ENCODE measurements at places on chromosomes 16 and 17.

DNA sequence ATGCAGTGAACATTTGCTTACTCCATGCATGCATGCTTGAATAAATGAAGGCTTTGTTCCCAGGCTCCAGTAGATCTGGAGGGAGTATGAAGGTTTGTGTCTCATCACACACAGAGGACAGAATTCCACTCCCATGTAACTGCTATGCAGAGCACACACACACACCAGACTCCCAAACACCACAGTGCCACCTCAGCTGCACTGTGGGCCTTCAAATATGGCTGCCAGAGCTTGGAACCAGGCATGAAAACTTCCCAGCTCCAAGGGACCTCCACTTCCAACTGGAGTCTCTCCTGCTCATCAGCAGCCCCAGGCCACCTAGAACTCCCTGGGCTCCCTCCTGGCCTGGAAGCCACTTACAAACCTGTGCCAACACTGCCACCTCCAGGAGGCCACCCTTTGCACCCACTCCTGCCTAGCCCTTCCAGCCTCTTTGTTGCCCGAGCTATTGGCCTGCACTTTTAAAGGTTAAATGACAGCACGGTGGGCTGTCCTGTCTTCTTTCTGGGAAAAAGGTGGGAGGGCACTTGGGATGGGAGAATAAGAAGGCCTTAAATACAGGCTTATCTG is 151.2 kb downstream of the ZNF423 start:
- DNase-seq: no peak

GRCh38 chr17:75845933-75846691 is 1.9 kb upstream of the UNC13D start:
- no peak for DNase-seq

GRCh38 chr16:28910086-28911031 is 14.7 kb downstream of the RABEP2 start:
- DNase-seq: no peak

DNA sequence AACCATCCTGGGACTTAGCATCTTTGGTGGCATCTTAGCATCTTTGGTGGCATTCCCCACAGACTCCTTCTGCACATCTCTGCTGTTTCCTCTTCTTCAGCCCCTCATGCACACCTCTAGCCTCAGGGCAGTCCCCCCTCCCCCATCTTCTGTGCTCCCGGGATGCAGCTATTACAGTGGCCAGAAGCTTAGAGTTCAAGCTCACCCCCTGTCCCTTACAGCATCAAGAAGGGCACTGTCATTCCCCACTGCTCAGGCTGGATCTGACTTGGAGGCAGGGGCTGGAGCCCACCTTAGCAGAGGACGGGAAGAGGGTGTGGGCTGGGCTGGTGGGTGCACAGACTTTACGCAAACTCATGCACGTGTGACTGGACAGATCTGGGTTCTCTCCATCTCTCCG is 650 bp downstream of the EPN3 start:
- no peak for DNase-seq

DNA sequence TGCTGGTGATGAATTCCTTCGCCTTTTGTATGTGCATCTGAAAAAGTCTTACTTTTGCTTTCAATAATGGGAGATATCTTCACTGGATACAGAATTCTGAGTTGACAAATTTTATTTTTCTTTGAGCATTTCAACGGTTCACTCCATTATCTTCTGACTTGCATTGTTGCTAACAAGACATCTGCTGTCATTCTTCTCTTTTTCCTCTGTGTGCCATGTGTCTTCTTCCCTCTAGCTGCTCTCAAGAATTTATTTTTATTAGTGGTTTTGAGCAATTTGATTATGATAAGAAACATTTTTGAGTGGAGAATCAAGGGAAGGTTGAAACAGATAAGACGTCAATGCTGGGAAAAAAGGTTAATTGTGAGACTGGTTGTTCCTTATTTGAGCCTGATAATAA is 471.8 kb downstream of the CDH13 start:
- DNase-seq: no peak

GRCh38 chr17:36717088-36717487 is 115.7 kb downstream of the MRM1 start:
- no peak for DNase-seq

- no peak for DNase-seq
These were observed 13.7 kb downstream of the MXRA7 start for GRCh38 chr17:76696763-76697701.

DNA sequence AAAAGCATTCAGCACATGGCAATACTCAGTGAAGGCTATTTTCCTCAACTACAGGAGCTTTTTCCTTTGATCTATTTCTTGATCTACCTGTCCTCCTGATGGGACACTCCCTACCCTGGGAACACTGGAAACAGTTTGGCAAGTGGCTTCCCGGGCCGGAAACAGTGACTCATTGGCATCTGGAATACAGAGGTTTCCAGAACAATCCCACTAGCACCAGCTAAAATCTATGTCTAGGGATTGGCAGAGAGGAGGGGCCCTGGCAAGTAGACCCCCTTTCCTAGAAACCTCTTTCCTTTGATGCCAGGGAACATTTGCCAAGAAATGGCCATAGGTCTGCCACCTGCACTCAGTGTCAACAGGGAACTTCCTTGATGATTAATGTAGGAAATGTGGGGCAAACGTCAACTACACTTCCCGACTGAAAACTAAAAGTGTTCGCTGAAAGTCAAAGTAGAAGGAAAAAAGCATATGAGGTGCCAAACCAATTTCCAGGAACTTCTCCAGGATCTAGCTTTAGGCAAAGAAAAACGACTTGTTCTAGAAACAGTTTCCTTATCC is 30.4 kb upstream of the FBXW10B start:
- DNase-seq: peak; percentile 46

- no peak for DNase-seq
These were observed 97.6 kb upstream of the HLF start for GRCh38 chr17:55167024-55167725.

DNA sequence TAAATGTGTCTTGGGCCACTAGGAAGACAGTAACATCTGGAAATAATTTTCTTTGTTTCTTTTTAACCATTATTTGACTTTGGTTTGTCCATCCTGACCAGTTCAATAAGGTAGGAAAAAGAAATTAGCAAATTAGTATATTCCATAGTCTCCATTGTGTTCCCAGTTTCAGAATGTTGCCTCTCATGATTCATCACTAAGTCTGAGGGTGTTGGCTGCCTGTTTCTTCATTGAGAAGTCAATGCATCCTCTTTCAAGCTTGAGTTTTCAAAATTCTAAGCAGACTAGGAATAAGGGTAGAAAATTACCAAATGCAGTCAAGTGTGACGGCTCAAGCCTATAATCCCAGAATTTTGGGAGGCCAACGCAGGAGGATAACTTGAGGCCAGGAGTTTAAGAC is 41.9 kb downstream of the ZFHX3 start:
- no peak for DNase-seq

DNA sequence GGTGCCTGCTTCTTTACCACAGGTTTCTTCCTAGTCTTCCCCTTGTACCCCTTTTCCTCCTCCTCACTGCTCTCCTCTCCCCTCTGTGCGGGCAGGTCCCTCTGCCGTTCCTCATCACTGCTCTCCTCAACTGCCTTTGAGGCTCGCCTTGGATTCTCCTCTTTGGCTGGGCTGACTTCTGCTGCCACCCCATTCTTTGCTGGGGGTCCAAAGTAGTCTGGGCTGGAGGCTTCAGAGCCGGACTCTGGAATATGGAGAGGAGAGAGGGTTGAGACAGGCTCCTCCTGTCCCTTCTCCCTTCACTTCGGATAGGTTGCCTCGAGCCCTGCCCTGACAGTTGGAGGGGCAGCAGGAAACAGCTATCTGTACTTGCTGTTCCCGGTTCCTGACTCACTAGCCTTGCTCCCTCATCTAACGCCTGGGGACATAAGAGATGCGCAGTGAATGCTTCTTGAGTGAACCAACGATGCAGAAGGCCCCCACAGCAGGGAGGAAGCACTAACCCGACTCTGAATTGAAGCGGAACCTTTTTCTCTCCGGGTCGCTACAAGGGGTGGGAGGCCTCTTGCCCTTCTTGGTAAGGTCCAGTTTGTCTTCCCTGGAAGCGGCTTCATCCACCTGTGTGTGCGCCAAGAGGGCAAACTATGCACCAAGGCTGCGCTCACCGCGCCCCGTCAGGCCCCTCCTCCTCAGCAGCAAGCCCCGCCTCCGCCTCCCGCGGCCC is 655 bp downstream of the HIRIP3 start:
- no peak for DNase-seq

GRCh38 chr17:13534946-13535345 is 66.8 kb downstream of the HS3ST3A1 start:
- DNase-seq: no peak

DNA sequence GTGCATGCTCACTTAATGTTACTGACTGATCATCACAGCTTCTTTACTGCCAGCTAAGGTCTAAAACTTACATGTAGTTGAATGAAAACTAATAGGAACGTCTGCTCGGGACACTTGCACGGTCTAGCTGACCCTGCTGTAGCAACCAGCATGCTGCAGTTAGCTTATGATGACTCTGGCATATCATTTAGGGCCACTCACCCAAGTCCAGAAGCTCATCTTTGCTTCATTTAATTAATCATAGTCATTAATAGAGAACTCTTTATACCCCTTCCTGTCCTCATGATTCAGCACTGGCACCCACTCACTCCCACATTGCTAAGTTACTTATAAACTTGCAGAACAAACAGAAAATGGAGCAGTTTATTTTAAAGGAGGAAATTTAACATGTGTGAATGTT is 136.3 kb downstream of the NLK start:
- DNase-seq: no peak

GRCh38 chr17:30970831-30971567 is at the start of gene RNF135:
Gene RNF135, plus strand, starts transcription at chr17:30971039. Its CDS starts 35 bp downstream, at chr17:30971074.
- DNase-seq: peak; percentile 91

GRCh38 chr17:30808785-30809286 is 15.7 kb downstream of the CRLF3 start:
- no peak for DNase-seq

- DNase-seq: no peak
These were observed 86.0 kb downstream of the AIPL1 start for GRCh38 chr17:6348891-6349290.

- no peak for DNase-seq
These were observed 28.6 kb upstream of the NUDT16L1 start for GRCh38 chr16:4664538-4665418.

DNA sequence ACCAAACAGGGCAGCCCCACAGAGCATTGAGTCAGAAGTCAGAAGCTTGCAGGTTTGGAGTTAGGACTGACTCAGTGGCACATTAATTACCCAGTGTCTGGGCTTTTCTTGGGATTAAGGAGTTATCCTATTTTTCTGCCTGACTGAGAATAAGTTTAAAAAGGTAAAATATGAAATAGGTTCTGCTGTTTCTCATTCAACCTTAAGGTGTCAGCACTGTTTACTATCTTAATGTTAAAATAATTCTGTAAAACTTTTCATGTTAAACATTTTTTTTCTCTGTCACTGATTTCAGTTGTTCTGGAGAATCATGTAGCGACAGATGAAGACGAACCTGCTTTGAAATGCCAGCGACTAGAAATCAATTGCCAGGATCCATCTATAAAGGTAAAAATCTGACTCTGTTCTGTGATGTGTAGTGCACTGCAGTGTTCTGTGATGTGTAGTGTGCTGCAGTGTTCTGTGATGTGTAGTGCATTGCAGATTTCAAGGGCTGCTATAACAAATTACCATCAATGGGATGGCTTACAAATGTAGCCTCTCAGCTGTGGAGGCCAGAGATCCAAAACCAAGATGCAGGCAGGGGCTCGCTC is 128.0 kb downstream of the LAT start:
- no peak for DNase-seq

GRCh38 chr17:41648411-41649195 is 24.2 kb upstream of the KRT17 start:
- peak; percentile 91 for DNase-seq

DNA sequence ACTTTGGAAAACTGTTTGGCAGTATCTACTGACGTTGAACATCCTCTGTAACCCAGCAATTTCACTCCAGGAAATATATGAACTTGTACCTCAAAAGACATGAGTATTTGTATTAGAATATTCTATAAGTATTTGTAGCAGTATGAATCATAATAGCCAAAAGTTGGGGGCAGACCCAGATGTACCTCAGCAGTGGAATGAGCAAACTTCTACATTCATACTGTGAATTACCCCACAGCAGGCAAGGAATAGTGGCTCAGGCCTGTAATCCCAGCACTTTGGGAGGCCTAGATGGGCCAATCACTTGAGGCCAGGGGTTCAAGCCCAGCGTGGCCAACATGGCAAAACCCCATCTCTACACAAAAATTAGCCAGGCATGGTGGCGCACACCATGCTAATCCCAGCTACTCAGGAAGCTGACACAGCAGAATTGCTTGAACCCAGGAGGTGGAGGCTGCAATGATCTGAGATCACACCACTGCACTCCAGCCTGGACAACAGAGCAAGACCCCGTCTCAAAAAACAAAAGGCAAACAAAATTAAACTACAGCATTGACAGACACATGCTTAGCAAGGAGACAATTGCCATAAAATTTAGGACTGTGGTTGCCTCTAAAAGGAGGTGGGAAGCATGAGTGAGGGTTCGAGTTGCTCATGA is 11.2 kb upstream of the HELZ start:
- no peak for DNase-seq

GRCh38 chr17:56290101-56290801 is 137.0 kb downstream of the ANKFN1 start:
- DNase-seq: no peak

DNA sequence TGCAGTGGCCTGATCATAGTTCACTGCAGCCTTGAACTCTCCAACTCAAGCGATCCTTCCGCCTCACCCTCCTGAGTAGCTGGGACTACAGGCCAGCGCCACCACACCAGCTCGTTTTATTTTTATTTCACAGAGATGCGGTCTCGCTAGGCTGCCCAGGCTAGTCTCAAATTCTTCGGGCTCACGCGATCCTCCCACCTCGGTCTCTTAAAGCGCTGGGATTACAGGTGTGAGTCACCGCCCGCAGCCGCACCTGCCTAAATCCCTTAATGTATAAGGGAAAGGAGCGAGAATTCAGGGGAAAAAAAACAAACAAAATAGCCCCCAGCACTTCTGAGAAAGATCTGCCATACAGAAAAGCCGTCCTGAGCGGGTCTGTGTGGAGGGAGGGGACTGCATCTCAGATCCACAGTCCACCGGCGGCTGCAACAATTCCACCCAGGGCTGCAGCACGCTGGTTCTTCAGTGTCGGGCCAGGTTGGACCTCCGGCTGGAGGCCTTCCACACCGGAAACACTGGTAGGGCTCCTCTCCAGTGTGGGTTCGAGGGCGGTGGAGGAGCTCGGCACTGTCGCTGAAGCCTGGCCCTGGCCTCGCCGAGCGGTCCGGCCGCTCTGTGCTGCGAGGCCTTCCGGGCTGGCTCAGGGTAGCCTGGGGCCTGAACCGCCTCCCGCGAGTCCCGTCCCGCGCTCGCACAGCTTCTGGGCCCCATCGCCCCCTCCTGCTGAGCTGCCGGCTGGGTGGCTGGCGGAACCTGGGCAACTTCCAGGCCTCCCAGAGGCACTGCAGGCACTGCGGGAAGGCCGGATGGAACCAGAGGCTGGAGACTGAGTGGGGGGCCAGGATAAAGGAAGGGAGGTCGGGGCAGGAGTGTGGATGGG is 7.0 kb downstream of the ZNF843 start:
- DNase-seq: no peak

- no peak for DNase-seq
These were observed 21.2 kb upstream of the MON1B start for GRCh38 chr16:77169650-77170236.

DNA sequence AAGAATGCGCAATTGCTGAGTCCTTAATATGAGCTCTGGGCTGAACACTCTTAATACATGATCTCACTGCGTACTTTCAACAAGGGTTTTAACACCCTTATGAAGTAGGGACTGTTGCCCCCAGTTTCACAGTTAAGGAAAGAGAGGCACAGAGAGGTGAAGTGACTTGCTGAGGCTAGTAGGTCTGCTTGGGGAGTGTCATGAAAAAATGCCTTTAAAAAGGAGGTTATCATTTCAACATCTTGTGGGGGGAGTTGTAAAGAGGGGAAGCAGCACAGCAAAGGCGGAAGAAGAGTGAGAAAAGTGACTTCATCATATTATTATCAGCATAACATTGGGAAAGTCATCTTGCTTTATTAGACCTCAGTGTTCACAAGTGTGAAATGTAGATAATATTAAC is 2.1 kb downstream of the CCL4L2 start:
- DNase-seq: no peak
